ENCODE measurements at places on chromosomes 2 and 18. TPM values are rescaled to one million over a fixed set of nuclear protein-coding genes. Genes with fewer than 3 reads are reported as not detected.

Gene EPAS1
- total RNA-seq = 1.0 TPM

GRCh38 chr2:150997702-150998440 lies 263.8 kb downstream of the RBM43 start:
- no peak for DNase-seq

Gene UGT1A10
- not detected for total RNA-seq

- DNase-seq = peak; percentile 13
These were observed at the start of gene LYPD6 for GRCh38 chr2:149330127-149331022. Gene LYPD6 (plus strand): TSS chr2:149330587. CDS start chr2:149437709, 107,122 bp downstream.

- peak; percentile 26 for DNase-seq
These were observed 40.5 kb upstream of the ITPRID2 start for GRCh38 chr2:181850936-181851560.

GRCh38 chr2:70977605-70978205 lies 725 bp upstream of the ANKRD53 start:
- peak; percentile 57 for DNase-seq

- no peak for DNase-seq
These were observed 214.2 kb upstream of the ETAA1 start for GRCh38 chr2:67182884-67183283.

DNA sequence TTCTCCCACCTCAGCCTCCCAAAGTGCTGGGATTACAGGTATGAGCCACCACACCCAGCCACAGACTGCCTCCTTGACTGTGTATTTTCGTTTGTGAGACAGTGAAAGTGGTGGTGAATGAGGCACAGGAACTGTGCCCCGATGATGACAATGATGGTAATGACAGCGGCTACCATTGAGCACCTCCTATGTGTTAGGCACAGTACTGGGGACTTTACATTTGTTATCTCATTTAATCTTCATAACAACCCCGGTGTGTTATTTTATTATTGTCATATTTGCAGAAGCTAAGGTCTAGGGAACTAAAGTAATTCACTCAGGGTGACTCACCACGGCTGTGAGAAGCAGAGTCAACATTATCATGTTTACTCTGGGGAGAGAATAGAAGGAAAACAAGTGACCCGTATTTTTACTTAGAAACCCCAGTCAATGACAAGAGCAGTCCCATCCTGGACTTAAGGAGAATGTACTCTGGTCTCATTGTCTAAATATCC lies 77.6 kb upstream of the ALPP start:
- no peak for DNase-seq

Gene CYRIA
- 59.0 TPM for total RNA-seq

GRCh38 chr2:195532628-195533271 lies 124.3 kb upstream of the SLC39A10 start:
- DNase-seq = peak; percentile 45

Gene HAAO
- total RNA-seq = 21.0 TPM

Gene SP140L
- 154 TPM for total RNA-seq

Gene CD207
- total RNA-seq = not detected

- peak; percentile 34 for DNase-seq
These were observed 29.7 kb downstream of the NAB1 start for GRCh38 chr2:190678444-190679162.

- no peak for DNase-seq
These were observed 154.3 kb downstream of the TMEM163 start for GRCh38 chr2:134564549-134564948.

- no peak for DNase-seq
These were observed 409.2 kb upstream of the SPHKAP start for GRCh38 chr2:228590681-228591080.

DNA sequence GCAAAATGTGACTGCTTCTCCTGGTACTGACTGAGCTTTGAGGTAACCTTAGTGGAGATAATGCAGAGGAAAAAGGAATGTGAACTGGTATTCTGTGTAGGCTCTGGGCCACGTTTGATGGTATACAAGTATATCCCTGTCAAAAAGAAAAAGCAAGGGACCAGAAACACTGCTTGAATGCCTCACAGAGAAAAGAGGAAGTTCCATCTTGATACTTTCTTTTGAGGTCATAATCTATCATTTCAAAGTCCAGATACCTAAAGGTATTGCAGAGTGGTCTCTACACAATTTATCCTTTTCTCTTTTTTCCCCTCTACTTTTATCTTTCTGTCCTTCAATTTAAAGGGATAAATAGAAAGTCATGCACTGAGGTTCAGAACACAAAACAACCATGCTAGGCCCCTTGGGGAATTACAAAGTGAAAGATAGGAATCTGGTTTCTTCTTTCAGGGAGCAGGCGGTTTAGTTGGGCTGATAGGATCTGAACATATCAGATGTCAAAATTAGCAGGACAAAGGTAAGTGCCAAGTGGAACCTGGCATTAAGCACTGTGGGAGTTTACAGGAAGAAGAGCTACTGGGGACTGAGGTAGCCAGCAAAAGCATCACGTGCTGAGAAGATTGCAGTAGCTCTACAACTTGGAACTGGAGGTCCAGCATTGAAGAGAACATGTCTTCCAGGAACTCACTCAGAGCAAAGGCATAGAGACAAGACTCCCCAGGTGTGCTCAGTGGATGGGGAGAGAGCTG lies 121.2 kb downstream of the LYPD6 start:
- no peak for DNase-seq

Gene KCNS3
- 0.41 TPM for total RNA-seq

GRCh38 chr2:233031556-233032500 lies 644 bp upstream of the NEU2 start:
- no peak for DNase-seq

DNA sequence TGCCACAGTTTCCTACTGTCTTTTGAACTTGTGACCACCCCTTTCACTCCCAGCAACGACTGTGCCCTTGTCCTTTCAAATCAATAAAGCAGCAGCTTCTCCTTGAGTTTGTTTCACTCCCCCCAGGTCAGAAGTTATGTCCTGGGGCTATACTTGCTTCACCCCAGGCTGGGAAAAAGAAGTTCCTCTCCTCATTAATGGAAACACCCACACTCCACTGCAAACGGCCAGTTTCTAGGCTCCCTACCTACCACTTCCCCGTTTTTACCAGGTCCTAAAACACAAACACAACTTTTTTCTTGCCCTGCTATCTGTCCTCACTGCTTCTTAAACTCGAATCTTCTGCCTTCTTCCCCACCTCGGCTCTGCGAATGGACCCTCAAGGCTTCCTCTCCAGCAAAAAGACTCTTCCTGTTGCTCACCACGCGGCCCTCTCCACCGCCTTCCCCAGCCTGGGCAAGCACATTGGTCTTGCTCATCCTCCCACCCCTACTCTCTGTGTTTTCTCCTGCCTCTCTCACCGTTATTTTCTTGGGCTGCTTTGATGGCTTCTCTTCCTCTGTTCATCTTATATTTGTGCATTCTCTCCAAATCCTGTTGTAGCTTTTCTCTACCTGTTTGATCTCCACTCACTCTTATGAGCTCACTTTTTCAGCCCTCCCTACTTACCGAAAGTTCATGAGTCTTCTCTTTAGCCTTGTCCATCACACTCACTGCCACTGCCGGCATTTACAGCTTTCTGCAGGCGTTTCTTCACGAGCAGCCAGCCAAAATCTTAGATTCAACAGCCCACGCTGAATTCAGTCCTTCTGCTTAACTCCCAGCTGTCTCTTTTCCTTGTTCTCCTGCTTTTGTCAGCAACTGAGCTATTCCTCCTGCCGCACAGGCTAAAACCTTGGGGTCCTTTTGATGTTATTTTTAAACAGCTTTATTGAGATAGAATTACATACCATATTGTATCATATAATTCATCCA lies 7.0 kb upstream of the SP5 start:
- DNase-seq = no peak

DNA sequence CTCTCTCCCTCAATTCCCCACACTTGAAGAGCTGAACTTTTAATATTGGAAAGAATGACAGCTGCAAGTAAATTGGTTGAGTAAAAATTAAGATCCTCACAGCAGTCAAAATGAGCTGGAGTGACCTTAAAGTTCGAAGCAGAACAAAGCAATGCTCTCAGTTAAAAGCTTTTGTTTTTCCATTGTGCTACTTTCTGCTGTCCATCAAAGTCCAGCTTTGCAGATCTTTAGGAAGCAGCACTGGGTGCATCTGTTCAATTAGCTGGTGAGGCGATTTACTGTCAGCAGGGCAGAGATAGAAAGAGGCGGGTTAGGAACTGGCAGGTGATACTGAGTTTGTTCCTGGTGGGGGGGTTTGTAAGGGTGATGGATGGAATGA lies 834.8 kb downstream of the CPS1 start:
- no peak for DNase-seq

Gene APCDD1
- 0.46 TPM for total RNA-seq

Gene IL37
- total RNA-seq = not detected

GRCh38 chr2:158021226-158021625 lies 80.5 kb upstream of the UPP2 start:
- DNase-seq = no peak

GRCh38 chr2:64017811-64018700 lies 1.2 kb downstream of the VPS54 start:
- DNase-seq = no peak

Gene ZNF892
- total RNA-seq = 5.5 TPM

GRCh38 chr2:144099780-144100377 lies 420.0 kb downstream of the ZEB2 start:
- DNase-seq = no peak

Gene MAP3K19
- total RNA-seq = not detected

DNA sequence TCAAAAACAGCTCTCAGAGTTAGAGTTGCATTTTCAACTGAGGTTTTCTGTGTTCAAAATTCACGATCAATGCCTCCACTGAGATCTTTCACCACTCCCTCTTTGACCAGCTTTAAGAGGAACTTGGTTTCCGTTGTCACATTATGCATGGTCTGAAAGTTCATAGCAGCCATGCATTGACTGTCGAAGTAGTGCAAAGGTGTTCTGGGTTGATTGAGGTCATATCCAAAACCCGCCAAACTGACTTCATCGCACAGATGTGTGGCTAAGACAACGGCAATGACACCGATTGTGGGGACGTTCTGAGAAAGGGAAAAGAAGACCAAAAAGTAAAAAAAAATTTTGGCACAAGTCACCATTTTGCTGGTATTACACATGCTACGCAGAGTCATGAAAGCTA lies 48.7 kb downstream of the ST3GAL5 start:
- DNase-seq = peak; percentile 36

DNA sequence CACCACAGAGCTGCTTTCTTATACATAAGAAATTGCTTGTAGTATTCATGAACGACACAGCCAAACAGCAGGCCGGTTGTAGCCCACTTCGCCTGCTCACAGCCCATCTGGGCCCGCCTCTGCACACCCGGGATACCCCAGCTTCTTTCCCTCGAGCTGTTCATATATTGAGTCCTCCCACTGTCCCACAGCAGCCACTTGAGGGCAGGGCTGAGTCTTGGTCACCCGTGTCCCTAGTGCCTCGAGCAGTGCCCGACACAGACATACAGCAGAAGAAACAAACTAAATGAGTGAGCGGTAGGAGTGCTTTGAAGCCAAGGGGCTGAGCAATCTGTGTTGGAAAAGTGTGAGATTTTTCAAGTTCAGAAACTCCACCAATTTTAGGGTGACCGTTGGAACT lies 251.4 kb downstream of the KLHL29 start:
- no peak for DNase-seq

Gene CD8B2
- not detected for total RNA-seq

GRCh38 chr2:72822794-72823193 lies 3.0 kb downstream of the EXOC6B start:
- no peak for DNase-seq

DNA sequence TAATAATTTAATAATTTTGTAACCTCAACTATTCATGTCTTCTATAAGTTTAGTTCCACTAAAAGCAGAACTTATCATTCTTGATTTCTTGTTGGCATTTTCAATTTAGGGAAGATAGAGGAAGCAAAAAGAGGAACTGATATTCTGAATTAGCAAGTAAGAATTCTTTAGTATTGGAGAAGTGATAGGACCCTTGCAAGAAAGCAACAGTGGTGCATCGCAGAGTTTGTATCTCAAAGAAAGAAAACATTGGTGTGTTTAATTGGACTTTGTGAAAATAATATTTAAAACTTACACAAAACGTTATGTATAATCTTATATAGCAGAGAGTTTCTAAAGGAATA lies 36.5 kb upstream of the TNFRSF11A start:
- peak; percentile 57 for DNase-seq
